ENCODE measurements at places on chromosomes 1 and 21.

GRCh38 chr1:59317780-59318179 is 20.9 kb downstream of the FGGY start:
- DNase-seq = no peak

- peak; percentile 36 for DNase-seq
Observed at GRCh38 chr1:8422510-8423268, 104.8 kb downstream of the SLC45A1 start.

- DNase-seq = no peak
Observed at GRCh38 chr1:75487399-75487798, 123.5 kb downstream of the SLC44A5 start.

GRCh38 chr1:84202126-84202525 is 58.1 kb downstream of the PRKACB start:
- no peak for DNase-seq

DNA sequence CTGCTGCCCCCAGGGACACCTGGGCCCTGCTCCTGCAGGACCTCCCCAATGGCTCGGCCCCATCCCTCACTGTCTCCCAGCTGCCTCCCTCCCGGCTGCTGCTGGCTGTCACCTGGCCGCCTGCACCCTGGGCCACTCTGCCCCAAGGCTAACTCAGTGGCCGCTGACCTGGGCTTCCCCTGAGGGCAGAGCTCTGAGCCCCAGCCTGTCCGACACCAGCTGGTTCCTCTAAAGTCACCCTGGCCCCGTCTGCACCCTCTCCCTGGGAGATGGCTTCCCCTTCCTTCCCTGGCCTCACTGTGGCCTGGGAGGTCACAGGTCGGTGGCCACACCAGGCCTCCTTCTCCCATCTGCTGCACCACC is 15.0 kb downstream of the ITGB2 start:
- no peak for DNase-seq
